NCI-H2227 treated with DMSO at 0.1 percent for 48 hours (cell line): ENCODE measurements at places on chromosomes 12 and 14.

DNA sequence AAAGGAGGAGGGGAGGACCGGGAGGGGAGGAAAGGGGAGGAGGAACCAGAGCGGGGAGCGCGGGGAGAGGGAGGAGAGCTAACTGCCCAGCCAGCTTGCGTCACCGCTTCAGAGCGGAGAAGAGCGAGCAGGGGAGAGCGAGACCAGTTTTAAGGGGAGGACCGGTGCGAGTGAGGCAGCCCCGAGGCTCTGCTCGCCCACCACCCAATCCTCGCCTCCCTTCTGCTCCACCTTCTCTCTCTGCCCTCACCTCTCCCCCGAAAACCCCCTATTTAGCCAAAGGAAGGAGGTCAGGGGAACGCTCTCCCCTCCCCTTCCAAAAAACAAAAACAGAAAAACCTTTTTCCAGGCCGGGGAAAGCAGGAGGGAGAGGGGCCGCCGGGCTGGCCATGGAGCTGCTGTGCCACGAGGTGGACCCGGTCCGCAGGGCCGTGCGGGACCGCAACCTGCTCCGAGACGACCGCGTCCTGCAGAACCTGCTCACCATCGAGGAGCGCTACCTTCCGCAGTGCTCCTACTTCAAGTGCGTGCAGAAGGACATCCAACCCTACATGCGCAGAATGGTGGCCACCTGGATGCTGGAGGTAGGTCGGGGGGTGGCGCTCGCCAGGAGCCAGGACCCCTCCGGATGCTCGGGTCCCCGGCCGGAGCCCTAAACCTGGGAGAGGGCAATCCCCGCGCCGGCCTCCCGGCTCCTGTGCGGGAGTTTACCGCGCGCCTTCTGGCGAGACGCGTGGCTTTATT is at the start of gene CCND2:
Gene CCND2, plus strand, starts transcription at position 111 of the 744 bp plus-strand sequence. Its CDS starts 279 bp downstream, at position 390.
- DNase-seq, result peak; percentile 5

GRCh38 chr12:113459981-113460380 is 11.7 kb downstream of the LHX5 start:
- no peak for DNase-seq

DNA sequence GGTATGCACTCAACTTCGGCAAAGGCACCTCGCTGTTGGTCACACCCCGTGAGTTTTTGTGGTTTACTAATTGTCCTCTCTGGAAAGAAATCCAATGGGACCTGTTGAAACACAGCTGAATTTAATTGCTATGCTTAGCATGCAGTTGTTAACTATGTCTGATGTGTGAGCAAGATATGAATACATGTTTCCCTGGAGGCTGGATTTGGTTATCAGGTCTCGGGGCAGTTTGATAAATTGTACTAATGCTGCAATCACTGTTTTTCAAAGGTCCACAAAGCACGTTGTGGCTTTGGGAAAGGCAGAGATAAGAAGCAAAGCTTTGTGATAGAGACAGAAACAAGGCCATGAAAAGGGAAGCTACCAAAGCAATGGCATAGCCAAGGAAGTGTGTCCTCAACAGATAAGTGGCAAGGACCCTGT is 91.3 kb downstream of the DAD1 start:
- DNase-seq, result no peak

GRCh38 chr12:108638141-108638827 is 4.6 kb upstream of the SELPLG start:
- peak; percentile 45 for DNase-seq

DNA sequence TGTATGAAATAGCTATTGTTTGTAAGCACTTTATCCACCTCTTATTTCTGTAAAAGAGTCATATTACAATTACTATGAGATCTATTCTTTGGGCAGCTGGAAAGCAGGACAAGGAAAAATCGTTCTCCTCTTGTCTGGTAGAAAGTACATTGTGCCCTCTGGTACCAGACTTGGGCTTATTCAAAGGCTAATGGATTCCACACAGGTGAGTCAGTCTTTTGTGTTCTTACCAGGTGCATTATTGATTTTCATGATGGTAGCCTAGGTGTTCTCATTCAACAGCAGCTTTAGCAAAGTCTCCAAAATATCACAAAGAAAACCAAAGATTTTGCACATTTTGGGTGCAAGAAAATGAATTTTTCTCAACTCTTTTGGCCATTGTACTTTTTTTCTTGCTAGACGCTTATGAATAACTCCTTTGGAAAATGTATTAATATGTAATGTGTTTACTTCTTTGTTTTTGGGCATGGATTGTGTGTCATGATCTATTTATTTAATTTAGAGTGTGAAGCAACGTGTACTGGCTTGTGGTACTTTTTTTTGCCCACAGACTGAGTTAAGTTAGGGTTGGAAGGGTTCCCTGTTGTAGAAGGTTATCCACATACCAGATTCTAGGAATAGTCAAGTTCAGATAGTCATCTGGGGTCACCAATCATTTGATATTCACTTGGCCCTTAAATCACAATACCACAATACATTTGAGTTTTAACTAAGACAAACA is 26.2 kb downstream of the MNAT1 start:
- no peak for DNase-seq

GRCh38 chr14:99734406-99735051 is 50.4 kb downstream of the CYP46A1 start:
- DNase-seq, result no peak

- no peak for DNase-seq
Measured at GRCh38 chr12:59282999-59283398, 312.8 kb upstream of the SLC16A7 start.

- DNase-seq, result no peak
Measured at GRCh38 chr12:78501825-78502224, 362.7 kb upstream of the SYT1 start.

DNA sequence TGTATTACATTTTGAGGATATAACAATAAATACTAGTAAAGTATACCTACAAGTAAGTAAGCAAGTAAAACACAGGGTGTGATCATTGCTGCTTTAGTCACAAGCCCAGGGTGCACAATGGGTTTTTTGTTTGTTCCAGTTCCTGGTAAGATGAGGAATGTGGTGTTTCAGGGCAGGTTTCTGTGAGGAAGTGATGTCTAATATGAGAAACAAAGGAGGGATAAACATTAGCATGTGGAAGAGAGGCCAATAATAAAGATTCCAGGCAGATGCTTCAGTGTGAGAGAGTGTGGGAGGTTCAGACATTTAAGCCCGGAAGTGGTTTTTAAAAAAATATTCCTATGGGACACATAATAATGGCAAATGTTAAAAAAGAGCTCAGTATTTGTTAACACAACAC is 808.1 kb upstream of the USP15 start:
- DNase-seq, result no peak

GRCh38 chr14:73764406-73765280 is 50.5 kb upstream of the PNMA1 start:
- DNase-seq, result no peak

DNA sequence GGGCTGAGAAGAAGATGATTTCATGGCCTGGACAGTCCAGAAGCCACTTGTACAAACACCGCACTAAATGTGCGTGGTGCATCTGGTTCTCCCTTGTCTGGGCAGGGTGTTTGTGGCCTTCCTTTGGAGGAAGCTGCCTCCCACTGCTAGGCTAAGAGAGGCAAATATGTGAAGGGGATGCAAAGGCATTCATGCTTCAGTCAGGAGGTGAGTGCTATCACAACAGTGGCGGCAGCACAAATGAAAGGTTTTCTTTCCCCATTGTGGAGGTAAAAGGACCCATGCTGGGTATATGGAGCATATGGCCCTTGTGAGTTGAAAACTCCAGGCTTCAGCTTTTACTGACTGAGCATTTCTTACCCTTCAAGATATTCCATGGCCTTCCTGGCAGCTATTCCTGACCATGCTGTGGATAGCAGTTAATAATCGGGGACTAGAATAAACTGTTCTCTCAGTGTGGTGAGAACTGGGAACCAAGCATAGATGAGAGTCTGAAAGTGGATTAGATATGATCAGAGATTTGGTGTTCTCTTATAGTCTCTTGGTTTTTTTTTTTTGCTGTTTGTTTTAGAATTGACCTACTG is 69.9 kb downstream of the MYRFL start:
- peak; percentile 32 for DNase-seq

- peak; percentile 65 for DNase-seq
Measured at GRCh38 chr12:120224304-120225199, 23.6 kb upstream of the RPLP0 start.

- no peak for DNase-seq
Measured at GRCh38 chr12:15811214-15812127, 22.3 kb upstream of the EPS8 start.

GRCh38 chr12:22250762-22251161 is 83.7 kb downstream of the ST8SIA1 start:
- DNase-seq, result no peak

- no peak for DNase-seq
Measured at GRCh38 chr12:28253161-28253641, 62.9 kb downstream of the CCDC91 start.

GRCh38 chr12:1630133-1630826 is 1.2 kb downstream of the WNT5B start:
- DNase-seq, result no peak

GRCh38 chr14:32192712-32193373 is 9.0 kb upstream of the RNU6-7 start:
- no peak for DNase-seq

DNA sequence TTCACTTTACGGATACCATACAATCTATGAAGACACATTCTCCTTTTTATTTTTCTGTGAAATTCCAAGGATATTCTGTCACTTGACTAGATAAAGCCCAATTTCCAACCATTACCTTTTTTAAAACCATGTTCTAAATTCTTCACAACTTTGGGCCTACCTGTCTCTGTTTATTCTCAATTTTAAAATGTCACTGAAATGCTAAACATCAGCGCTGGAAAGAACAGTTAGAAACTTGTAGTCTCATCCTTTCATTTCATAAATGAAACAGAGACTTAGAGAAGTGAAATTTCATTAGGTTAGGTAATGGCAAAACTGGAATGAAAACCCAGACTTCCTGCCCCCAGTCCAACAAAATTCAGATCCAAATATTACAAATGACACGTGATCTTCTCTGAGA is 396.2 kb downstream of the CCDC91 start:
- DNase-seq, result no peak

GRCh38 chr12:53288322-53288721 is 7.0 kb upstream of the PFDN5 start:
- DNase-seq, result no peak

- DNase-seq, result no peak
Measured at GRCh38 chr12:93447555-93448290, 6.0 kb upstream of the UBE2N start.

GRCh38 chr12:124607681-124608425 is 40.4 kb upstream of the NCOR2 start:
- no peak for DNase-seq

GRCh38 chr14:84095681-84096080 is 1434.3 kb upstream of the FLRT2 start:
- no peak for DNase-seq

- DNase-seq, result no peak
Measured at GRCh38 chr14:37185670-37186069, 12.1 kb upstream of the MIPOL1 start.

- DNase-seq, result no peak
Measured at GRCh38 chr14:34682787-34683321, 31.5 kb downstream of the CFL2 start.

DNA sequence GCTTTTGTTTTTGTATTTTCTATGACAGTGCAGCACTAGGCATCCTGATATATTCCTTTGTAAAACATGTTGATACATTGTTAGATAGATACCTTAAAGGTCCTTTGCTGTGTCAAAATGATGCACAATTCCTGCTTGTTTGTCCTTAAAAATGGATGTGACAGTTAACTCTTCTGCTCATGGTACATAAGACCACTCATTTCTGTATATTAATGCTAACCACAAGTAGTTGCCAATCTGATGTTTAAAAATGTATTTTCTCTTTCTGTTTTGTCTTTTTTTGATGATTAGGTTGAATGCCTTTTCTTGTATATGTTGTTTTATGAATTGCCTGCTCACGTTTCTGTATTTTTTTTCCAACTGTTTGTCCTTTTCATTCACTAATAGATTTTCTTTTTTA is 35.1 kb downstream of the ATF7IP start:
- DNase-seq, result no peak

DNA sequence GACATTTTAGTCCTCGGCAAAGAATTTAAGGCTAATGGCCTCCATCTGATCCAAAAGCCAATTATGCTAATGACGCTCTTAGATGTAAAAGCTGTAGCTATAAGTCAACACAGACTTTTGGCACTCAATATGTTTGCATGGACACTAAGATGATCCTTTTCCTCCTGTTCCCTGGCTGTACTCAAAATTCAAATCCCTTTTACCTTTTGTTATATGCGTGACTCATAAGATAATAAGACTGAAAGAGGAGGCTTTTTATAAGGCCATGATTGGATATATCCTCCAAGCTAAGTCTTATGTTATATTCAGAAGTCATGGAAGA is 89.8 kb downstream of the PDZRN4 start:
- no peak for DNase-seq
